ENCODE measurements at places on chromosomes 1 and 21.

- no peak for DNase-seq
Measured at GRCh38 chr1:14926818-14927575, 226.6 kb upstream of the TMEM51 start.

DNA sequence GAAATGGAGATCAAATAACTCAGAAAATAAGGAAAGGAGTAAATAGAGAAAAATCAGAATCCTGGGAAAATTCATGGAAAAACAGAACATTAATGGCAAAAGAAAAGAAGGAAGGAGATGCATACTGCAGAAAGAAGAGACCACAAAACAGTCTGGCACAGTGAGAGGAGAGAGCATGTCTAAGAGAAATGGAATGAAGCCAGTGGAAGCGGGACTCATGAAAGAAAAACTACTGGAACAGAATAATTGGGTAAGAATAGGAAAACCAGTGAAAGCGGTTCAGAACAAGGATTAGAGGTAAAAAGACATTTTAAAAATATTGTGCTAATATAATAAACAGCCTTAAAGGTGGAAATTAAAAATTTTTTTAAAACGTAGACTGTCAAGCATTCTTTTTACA is 93.6 kb upstream of the GREM2 start:
- DNase-seq = no peak

DNA sequence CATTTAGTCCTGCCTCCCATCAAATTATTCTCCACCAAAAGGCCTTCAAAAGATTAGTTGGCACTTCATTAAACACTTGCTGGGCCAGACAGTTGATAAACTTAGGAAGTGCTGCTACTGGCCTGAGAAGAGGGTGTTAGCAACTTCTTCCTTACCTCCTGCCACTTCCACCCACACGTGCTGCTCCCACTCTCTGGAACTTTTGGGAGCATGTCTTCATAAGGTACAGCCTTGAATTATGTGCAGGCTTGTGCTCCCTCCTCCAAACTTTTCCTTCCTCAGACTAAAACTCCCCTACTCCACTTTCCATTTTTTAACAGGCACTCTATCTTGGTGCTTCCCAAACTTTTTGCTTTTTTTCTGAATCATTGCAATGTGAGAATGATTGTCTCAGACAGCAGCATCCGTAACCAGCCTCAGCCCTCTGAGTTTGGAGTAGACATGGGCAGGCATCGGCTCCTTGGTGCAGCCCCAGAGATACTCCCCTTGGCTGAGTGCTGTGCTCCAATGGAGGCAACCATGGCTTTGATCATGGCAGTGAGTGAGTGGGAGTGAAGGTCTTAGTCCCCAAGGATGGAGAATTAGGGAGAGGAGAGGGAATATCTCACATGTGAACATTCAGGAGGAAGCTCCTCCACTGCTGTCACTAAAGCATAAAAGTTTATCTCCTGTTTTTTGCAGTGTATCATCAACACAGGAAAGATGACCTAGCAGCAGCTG is 8.7 kb upstream of the LELP1 start:
- no peak for DNase-seq

- no peak for DNase-seq
Measured at GRCh38 chr1:40876891-40877290, 14.7 kb upstream of the CITED4 start.

- no peak for DNase-seq
Measured at GRCh38 chr21:44079846-44080245, 27.4 kb upstream of the PWP2 start.

- DNase-seq = no peak
Measured at GRCh38 chr1:8222789-8223188, 95.1 kb upstream of the SLC45A1 start.

All from heart right ventricle (tissue), 16 donors.